NCI-H1417 treated with DMSO at 0.1 percent for 48 hours (cell line): ENCODE measurements at places on chromosomes 11 and 22.

DNA sequence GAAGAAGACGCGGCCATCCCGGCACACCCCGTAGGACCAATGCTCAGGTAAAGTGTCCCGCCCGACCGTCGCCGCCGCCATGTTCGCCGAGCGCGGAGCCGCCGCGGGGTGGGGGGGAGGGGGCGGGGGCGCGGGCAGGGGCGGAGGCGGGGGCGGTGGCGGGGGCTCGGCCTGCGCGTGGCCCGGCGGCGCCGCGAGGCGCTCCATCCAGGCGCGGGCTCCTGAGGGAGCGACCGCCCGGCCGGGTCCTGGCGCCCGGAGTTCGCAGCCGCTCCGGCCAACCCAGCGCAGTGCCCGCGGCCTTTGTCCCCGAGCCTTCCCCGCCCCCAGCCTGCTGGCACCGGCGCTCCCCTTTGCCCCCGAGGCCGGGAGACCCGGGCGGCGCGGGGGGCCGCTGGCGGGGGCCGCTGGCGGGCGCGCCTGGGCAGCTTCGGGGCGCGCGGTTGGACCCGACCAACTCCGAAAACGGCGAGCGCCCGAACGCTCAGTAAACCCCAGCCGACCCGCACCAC lies at the start of gene PLEKHA7:
PLEKHA7 (minus strand) TSS at position 94 of the 512 bp plus-strand sequence; CDS start at position 81, 13 bp downstream.
- no peak for DNase-seq

DNA sequence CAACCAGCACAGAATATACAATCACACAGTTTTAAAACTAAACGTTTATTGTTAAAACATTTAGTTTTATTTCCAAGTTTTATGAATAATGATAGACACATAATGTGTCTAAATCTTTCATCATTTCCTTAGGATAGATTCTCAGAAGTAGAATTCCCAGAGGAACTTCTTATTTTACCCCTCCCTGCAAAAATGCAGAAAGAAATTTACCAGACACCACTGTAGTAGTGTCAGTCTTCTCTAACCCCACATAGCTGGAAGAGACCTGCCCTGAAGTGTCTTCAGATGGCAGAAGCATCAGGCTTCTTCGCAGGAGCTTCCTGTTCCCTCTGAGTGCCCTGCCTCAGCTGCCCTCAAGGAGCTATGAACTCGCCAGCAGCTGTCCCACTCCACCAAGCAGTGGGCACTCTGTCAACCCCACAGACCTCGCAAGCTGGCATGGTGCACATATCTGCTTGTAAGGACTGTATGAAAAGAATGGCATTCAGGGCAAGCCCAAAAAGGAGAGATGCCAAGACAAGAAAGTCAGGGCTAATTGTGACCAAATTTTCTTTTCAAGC lies 28.5 kb upstream of the PAK1 start:
- DNase-seq = no peak

DNA sequence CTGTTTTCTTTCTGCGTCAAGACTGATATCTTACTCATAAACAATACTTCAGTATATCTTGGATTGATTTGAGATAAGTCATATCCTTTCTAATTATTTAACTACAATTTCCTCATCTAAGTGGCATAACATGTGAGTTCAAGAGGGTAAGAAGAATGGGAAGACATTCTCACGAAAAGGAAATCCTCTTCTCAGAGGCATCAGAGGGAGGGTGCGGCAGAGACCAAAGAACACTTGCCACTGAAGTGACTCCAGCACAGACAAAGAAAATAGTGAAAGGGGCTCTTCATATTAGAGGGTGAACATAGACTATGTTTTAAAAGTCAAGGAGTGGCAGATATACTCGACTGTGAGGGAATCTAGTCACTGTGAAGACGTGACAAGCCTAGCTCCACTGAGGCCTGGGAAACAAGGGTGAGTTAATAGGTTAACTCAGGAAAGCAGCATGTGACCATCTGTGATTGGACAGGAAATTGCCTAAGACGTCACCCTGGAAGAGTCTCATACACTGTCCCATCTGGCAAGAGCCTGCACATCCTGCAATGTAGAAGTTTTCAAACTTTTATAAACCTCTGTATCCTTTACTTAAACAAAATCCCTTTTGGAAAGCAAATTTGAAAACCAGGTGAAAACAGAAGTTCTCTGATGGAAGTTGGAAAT lies 1.9 kb upstream of the MMP1 start:
- DNase-seq = no peak

- DNase-seq = no peak
Observed at GRCh38 chr11:30192620-30193019, 38.2 kb upstream of the FSHB start.

DNA sequence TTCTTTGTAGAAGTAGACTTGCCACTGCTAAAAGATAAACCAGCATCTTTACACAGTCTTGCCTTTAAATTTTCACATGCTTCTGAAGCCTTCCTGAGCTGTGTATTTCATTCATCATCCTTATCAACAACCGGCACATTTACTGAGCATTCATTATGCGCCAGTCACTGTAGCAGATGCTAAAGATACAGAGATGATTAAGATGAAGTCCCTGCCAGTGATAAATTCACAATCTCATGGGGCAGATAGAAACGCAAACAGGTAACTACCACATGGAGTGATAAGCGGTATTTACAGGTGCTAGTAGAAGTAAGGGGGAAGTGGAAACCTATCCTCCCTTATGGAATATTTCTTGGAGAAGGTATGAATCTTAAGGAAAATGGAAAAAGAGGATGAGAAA lies 67.2 kb downstream of the PRCP start:
- no peak for DNase-seq

DNA sequence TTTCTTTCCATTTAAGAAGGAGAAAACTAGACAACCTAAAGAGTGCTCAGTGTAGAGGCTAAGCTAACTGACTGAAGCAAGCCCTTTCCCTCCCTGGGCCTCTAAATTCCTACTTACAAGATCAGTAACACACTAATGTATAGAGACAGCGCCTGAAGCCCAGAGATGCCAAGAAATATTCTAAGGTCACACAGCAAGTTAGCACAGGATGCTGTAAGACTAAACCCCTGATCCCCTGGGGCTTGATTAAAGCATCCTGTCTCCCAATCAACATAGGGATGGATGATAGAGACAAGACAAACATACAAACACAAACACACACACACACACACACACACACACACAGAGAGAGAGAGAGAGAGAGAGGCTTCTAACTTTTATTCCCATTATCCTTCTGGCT lies 5.6 kb downstream of the LARGE1 start:
- no peak for DNase-seq

- DNase-seq = no peak
Observed at GRCh38 chr22:48800886-48801607, 1026.6 kb downstream of the BRD1 start.

DNA sequence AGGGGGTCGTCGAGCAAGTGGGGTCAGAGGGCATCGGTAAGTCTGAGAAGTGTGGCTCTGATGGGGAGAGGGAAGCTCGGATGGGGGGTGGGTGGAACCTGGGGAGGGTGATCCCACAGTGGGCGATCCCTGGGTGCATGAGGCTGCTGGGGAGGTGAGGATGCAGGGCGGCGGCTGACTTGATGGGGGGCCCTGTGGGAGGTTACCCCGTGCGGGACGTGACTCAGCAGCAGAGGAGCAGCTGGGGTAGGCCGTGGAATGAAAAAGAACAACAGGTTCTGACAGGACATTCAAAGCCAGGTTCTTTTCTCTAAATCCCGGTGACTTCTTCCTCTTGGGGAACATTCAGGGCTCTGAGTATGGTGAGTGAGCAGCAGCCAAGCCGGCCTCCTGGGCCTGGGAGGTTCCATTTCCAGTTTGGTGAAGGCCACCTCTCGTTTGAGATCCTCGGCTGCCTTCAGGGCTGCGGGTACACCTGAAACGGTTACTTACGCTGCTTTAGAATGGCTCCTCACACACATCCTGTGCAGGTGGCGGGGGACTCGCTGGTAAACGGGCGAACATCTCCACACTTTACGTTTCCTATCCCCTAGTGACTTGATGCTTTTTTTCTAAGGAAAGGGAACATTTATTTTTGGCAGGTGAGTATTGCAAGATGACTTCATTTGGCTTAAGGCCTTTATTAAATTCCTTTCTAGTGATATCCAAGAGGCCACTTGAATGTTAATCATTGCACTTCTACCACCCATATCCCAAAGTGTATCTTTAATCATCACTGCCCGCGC lies 278.2 kb downstream of the TBC1D22A start:
- DNase-seq = no peak

DNA sequence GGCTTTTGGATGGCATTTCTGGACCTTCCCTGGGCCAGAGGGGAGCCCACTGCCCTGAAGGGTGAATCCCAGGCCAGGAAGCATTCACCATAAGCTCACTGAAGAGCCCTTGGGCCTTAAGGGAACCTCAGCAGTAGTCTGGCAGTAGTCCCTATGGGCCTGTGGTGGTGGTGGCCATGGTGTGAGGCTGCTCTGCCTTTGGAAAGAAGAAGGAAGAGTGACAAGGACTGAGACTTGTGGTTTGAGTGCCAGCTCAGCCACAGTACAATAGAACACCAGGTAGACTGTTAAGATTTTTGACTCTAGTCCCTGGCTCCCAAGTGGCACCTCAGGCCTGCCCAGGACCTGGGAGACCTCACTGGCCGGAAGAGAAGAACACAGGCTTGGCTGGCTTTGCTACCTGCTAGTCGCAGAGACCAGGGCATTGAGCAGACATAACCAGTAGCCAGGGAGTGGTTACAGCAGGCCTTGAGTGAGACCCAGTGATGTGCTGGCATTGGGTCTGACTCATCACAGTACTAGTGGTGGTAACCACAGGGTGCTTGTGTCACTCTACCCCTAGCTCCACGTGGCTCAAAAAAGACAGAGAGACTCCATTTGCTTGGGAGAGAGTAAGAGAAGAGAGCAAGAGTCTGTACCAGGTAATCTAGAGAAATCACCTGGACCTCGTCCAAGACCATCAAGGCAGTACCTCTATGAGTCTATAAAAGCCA lies 259.8 kb upstream of the BLID start:
- DNase-seq = no peak

GRCh38 chr11:81165164-81165563 lies 1568.5 kb downstream of the FAM181B start:
- DNase-seq = no peak

DNA sequence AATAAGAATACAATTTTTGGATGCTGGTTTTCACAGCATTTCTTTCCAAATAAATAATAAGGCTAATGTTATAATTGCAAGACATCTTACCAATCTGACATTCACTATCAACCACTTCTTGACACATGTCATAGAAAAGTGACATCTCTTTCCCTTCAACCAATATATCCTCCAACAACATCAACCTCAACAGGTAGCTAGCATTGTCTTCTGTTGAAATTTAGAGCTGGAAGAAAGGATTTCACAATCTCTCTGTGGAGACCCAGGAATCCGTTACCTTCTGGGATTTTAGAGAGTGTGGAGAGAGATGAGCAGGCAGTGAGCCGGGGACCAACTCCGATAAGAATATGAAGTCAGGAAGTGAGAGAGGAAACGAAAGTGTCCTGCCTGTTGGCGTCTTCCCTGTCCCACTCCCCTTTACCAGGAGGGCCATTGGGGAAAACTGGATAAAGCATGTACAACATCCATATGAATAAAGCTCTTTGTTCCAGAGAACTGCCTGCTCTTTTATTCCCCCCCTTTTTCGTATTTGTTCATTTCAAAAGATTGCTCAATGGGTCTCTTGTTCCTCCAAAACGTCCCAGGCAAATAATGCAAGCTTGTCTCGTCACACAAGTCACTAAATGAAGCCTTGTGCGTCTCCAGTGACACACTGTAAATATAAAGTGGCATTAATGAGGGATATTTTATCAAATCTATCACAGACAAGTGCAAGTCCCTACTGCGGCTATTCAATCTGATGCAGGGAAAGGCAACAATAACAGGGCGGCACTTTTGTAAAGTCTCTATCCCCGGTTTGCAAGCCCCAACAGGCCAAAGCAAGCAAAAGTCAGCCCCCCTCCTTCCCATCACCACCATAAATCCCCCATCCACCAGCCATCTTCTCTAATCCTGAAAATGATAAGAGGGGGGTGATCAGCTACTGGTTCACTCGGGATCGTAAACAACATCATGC lies 3.4 kb downstream of the CADM1 start:
- DNase-seq = peak; percentile 25

DNA sequence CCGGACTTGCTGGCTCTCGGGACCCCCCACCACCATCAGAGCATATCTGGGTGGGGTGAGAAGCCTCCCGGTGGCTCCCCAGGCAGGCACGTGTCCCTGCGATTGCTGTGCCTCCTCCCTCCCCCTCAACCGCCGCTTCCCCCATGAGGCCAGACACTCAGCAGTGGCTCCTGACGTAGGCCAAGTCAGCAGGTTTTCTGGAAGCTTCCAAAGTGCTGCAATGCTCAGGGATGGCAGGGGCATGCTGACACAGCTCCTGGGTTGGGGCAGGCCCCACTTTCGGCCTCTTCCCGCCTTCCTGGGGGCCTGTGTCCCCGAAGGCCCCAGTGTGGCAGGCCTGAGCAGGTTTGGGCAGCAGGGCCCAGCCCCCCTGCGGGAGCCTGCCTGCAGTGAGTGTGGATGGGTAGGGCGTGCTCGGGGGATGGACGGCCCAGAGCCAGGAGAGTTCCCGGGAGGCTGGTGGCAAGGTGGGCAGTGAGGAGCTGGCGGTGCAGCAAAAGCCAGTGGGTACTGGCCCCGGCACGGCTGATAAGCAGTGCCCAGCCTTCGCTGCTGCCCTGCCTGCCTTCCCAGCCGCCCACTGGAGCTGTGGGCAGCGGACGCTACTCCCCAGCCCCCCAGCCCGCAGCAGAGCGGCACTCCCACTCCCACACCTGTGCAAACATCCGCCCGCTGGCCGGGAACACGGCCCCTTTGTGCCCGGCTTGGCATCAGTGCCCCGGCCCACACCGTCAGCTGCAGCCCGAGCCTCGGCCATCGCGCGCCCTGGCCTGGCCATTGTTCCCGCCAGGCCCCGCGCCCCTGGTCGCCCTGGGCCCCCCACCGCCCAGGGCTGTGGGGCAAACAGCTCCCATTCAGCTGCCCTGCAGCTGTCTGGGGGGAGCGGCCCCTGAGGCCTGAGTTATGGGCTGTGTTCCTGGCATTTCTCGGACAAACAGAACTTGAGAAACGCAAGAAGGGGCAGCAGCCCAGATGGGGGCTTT lies 125.0 kb downstream of the KCNQ1OT1 start:
- no peak for DNase-seq

- no peak for DNase-seq
Observed at GRCh38 chr11:4074266-4074665, 20.3 kb upstream of the RRM1 start.
